Colonic mucosa (tissue), 4 donors: ENCODE measurements at places on chromosomes 2 and 18.

- H3K36me3 ChIP-seq: no peaks in the 10 kb centered on the region
- no peaks in the 10 kb centered on the region for H3K4me1 ChIP-seq
- H3K27ac ChIP-seq: no peak overlapping the region
- no peak for DNase-seq
- H3K27me3 ChIP-seq: no peaks in the 10 kb centered on the region
These were observed 354.9 kb downstream of the PTPRM start for GRCh38 chr18:7921938-7922587.

DNA sequence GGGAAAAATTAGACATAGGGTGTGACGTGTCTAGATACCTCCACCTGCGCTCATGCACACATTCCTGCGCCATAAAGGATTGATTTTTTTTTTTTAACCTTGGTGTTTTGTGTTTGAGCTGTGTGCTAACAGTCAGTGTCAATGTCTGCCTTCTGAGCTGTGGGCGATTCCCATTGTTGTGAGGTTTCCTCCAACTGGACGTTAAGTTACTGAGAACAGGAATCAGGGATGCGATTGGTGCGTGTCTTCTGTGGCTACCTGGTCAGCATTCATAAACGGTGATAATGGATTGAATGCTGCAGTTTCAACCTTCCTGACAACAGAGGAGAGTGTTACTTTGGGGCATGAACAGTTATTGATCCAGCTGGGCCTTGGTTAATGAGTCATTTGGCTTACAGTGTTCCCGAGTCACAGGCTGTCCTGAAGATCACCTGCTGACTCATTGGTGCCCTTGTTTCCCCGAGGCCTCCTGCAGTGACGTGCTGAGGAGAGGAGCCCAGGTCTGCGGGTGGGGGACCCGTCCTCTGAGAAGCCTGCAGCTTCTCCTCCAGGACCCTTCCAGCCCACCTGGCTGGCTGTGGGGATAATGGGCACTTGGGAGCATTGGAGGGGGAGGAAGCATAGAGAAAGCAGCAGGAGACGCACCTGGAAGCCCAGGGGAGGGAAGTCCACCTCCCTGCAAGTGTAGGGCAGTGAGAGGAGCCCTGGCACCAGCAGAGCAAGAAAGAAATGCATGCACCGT lies 25.8 kb upstream of the CABYR start:
- H3K36me3 ChIP-seq: no peaks in the 10 kb centered on the region
- no peak for DNase-seq
- no peak overlapping the region for H3K4me3 ChIP-seq
- H3K27me3 ChIP-seq: no peaks in the 10 kb centered on the region
- H3K27ac ChIP-seq: no peak overlapping the region

DNA sequence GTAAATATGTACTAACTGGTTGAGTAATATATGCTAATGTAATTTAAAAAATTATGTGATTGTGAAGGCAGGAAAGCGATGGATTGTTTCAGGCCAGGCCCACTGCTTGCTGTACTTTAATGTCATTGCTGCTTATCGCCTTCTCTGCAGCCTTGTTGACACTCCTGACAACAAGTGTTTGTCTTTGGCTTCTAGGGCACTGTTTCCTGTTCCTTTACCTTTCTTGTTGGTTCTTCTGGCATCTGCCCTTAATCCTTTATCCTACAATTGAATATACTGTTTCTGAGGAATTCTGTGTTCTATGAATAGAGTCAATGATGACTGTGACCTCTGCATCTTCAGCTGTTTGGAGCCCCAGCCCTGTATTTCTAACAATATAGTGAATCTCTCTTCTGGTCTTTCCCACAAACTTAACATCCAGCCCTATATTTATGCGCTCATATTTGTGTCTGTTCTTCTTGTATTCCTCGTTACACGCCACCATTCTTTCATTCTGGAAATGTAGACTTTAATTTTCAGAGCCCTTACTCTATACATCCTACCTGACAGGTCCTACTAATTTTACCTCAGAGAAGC lies 17.6 kb downstream of the ACSL3 start:
- no peaks in the 10 kb centered on the region for H3K36me3 ChIP-seq
- no peak overlapping the region for H3K27ac ChIP-seq

DNA sequence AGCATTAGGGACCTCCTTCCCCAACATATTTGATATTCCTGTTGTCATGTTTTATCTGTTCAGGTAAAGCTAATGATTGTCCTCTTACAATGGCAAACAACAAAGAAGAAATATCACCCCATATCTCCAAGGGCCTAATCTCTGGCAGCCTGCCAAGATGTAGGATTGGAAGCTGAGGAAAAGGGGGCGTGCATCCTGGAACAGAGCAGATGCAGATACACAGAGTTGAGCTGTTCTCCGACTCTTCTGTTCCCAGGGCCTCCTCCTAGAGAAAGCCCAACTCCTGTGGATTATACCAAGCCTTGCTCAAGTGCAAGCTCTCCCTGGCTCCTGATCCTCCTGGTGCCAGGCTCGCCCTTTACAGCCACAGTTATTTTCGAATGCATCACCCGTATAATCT lies 35.2 kb upstream of the CD207 start:
- H3K4me3 ChIP-seq: no peak overlapping the region
- no peaks in the 10 kb centered on the region for H3K36me3 ChIP-seq
- no peaks in the 10 kb centered on the region for H3K4me1 ChIP-seq
- H3K27me3 ChIP-seq: peaks cover 8% of the 10 kb centered on the region
- H3K27ac ChIP-seq: no peak overlapping the region
- no peak for DNase-seq

DNA sequence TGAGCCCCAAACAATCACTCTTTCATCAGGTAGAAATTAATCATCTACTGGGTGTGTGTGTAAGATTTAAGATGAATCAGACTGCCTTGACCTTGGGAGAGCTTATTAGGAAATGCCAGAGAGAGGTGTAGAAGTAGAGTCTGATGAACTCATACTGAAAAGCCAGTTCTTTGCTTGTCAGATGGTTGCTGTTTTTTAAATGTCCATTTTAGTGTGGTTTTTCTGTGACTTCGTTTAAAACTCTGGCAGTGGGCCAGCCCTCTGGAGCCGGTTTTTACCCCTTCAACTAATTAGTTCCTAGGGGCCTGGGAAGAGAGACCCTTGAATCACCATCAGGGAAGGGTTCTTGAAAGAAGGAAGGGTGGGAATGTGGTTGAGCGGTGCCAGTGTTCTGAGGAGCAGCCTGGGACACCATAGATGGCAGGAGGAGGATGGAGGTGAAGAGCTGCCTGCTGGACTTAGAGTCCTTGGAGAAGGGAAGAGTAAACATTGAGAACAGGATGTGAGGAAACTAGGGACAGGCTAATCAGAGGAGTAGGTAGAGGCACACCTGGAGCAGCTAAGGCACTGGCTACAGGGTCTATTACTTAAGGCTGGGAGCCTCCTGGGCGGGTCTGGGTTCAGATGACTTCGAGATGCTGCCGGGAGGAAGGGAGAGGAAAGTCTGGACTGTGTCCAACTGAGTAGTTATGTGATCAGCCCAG lies 66.1 kb downstream of the LRRFIP1 start:
- H3K36me3 ChIP-seq: no peaks in the 10 kb centered on the region
- no peaks in the 10 kb centered on the region for H3K27me3 ChIP-seq
- H3K4me1 ChIP-seq: peaks cover 27% of the 10 kb centered on the region
- DNase-seq: peak; percentile 54
- peak overlapping the region; percentile 98 for H3K27ac ChIP-seq

GRCh38 chr2:105330681-105331375 lies 1.3 kb upstream of the TGFBRAP1 start:
- peak; percentile 24 for DNase-seq
- H3K27ac ChIP-seq: peak overlapping the region; percentile 71
- peaks cover 14% of the 10 kb centered on the region for H3K4me1 ChIP-seq
- H3K4me3 ChIP-seq: no peak overlapping the region
- H3K36me3 ChIP-seq: no peaks in the 10 kb centered on the region

DNA sequence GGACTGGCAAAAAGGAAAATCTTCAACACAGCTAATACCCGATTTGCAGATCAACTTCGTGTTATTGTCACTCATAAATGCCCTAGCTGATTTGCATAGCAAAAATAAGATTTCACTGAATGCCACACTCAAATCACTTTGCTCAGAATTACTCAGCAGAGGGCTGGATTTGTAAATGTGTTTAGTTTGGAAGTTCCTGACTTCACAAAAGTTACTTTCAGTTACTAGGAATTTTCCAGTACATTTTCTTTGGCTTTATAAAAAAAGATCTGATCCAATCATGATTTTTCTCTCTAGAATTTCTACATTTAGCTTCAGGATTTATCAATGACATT lies 433.3 kb upstream of the ID2 start:
- H3K36me3 ChIP-seq: no peaks in the 10 kb centered on the region
- H3K27ac ChIP-seq: no peak overlapping the region
- no peak overlapping the region for H3K4me3 ChIP-seq
- H3K27me3 ChIP-seq: no peaks in the 10 kb centered on the region

GRCh38 chr2:80548469-80548868 lies 243.9 kb upstream of the LRRTM1 start:
- no peak for DNase-seq
- H3K4me3 ChIP-seq: no peak overlapping the region
- no peaks in the 10 kb centered on the region for H3K4me1 ChIP-seq

DNA sequence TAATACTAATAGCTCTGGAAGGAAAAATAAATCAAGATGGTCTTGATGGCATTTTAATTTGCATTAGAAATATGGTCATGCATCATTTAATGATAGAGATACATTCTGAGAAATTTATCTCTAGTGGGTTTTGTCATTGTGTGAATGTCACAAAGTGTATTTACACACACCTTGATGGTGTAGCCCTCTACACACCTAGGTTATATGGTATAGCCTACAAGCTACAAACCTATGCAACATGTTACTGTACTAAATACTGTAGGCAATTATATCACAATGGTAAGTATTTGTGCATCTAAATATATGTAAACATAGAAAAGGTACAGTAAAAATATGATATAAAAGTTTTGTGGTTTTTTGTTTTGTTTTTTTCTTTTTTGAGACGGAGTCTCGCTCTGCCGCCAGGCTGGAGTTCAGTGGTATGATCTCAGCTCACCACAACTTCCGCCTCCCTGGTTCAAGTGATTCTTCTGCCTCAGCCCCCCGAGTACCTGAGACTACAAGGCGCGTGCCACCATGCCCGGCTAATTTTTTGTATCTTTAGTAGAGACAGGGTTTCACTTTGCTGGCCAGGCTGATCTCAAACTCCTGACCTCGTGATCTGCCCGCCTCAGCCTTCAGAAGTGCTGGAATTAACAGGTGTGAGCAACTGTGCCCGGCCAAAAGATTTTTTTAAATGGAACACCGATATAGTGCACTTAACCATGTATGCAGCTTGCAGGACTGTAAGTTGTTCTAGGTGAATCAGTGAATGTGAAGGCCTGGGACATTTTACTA lies 83.7 kb upstream of the UBXN4 start:
- H3K27me3 ChIP-seq: no peaks in the 10 kb centered on the region
- H3K4me1 ChIP-seq: no peaks in the 10 kb centered on the region
- no peak overlapping the region for H3K27ac ChIP-seq
- no peak for DNase-seq
